Activated CD4-positive, alpha-beta T cell treated with anti-CD3 and anti-CD28 coated beads, Interleukin-2, amount 50 U/mL, for 24 hours (primary cell): ENCODE measurements at places on chromosomes 2 and 18.

DNA sequence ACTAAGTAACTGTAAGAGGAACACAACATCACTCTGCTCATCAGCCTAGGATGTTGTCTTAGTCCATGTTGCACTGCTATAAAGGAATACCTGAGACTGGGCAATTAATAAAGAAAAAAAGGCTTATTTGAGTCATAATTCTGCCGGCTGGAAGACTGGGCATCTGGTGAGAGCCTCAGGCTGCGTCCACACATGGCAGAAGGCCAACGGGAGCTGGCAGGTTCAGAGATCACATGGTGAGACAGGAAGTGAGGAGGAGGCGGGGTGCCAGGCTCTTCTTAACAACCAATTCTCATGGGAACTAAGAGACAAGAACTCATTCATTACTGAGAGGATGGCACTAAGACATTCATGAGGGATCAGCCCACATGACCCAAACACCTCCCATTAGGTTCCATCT, 46.8 kb downstream of the EPG5 start:
- no peak for DNase-seq

- DNase-seq: no peak
These were observed 13.4 kb upstream of the MAT2A start for GRCh38 chr2:85525567-85525966.

DNA sequence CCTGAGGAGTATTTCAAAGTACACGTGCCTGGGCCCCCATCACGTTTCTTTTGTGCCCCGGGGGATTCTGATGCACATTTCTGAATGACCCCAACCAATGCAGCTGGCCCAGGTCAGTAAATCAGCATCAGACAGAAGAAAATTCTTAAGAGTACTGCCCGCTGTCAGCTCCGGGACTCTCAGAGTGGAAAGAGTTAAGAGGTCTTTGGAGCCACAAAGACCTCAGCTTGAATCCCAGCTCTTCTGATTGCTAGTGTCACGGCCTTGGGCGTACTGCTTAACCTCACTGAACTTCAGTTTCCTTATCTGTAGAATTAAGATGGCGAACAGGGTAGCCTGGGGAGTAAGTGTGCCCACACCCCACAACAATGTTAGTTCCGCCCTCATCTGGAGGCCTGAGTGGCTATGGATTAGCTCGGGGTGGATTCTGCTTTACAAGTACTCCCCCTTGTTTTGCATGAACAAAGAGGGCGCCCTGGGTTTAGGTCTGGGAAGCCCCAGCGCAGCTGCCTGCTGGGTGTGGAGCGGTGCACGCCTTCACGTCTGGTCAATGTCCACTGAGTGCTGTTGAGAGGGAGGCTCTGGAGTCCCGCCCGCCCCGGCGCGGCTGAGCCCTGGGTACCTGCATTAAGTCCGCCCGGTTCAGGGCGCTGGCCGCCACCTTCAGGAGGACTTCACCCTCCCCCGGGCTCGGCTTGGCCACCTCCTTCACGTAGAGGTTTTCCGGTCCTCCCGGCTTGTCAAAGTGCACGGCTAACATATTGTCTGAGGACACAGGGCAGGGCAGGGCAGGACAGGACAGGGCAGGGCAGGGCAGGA, 858 bp downstream of the TP53I3 start:
- peak; percentile 1 for DNase-seq

DNA sequence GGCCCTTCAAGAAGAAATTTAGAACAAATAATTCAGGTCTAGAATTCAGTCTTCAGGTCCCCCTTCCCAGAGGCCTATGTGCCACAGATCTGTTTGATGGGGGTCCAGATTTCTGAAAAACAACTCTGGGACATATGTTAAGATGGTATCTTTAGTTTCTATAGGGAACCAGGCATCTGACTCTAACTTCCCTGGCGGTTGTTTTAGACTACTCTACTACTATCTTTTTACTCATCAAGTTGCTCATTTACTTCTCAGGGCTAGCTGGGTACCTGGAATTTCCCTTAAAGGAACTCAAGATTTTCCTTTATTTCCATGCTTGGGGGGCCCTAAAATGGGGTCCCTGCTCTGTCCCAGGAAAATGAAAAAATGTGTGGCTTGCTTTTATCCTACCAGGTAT, 114.7 kb upstream of the RAB6C start:
- no peak for DNase-seq

DNA sequence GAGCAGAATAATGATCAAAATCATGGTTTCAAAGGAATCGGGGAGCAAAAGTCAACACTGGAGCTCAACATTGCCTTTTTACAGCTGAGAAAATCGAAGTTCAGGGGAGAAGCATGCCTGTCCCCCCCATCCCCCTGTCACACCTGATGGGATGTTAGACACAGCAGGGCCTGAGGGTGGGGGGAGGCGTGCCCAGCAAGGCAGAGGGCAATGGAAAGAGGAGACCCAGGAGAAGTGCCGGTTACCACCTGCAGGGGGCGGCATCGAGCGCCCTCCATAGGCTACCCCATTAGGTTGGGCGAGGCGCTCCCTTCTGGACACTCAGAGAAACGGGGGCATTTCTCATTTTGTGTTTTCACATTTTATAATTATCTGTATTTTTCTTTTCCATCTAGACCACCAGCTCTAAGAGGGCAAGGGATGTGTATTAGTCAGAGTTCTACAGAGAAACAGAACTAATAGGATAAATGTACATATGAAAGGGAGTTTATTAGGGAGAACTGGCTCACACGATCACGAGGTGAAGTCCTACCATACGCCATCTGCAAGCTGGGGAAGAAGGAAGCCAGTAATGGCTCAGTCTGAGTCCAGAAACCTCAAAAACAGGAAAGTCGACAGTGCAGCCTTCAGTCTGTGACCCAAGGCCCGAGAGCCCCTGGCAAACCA, 271.3 kb downstream of the LRATD1 start:
- DNase-seq: peak; percentile 18

- DNase-seq: no peak
These were observed 35.2 kb downstream of the WDPCP start for GRCh38 chr2:63553049-63553448.
